ENCODE measurements at places on chromosomes 2 and 18.

DNA sequence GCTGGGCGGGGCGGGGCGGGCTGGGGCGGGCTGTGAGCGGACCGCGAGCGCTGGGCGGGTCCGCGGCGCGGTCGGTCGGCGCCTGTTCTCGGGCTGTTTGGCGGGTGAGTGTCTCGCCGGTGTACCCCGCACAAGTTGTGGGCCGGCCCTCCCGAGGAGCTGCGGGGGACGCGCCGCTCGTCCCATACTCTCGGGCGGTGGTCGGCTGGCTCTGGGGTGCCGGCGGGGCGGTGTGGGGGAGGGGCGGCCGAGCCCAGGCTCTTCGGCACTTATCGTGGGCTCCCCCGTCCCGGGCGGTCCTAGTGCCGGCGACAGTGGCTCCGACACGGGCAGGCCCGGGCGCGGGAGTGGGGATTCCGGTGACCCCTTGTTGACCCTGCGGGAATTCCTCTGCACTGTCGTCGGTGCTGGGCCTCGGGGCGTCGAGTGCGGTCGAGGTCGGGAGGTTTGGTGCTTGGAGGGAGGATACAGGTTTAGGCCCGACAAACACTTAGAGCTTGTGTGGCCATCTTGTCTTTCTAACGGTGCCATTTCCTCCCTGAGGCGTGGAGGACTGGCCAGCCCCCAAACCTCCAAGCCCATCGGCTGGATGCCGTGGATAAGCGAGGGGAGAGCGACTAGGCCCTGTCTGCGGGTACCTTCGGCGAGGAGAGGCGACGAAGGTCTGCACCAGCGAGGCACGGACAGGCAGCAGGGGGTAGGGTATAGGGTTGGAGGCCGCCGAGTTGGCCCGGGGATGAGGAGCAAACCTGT is at the start of gene SEPTIN2:
TSS of gene SEPTIN2 (plus strand) at position 47 of the 753 bp plus-strand sequence. CDS start 8,308 bp downstream, outside the sequence.
- peak; percentile 75 for DNase-seq

GRCh38 chr2:152413228-152414030 is 78.5 kb downstream of the FMNL2 start:
- no peak for DNase-seq

DNA sequence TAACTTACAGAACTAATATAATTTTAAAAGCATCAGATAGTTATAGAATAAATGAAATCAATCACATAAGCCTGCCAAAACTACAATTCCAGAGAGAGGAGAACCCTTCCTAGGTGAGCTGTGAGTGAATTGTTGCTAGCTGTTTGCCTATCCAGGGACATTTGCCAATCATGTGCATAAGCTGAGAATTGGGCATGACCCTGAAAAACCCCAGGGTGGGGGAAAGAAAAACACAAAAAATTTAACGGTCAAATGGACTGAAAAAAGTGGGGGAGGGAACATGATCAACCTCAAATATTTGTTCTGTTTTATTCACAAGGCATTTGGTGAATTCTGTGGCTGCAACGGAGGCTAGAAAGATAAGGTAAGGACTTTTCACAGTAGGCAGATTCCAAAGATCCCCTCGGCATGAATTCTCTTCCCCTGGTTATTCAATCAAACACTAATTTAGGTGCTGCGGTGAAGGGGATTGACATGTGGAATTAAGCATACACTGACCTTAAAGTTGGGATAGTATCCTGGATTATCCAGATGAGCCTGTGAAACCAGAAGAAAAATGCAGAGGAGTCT is 203.9 kb upstream of the RGPD4 start:
- DNase-seq, result no peak

GRCh38 chr18:35389095-35389618 is 12.0 kb upstream of the ZNF396 start:
- DNase-seq, result no peak

DNA sequence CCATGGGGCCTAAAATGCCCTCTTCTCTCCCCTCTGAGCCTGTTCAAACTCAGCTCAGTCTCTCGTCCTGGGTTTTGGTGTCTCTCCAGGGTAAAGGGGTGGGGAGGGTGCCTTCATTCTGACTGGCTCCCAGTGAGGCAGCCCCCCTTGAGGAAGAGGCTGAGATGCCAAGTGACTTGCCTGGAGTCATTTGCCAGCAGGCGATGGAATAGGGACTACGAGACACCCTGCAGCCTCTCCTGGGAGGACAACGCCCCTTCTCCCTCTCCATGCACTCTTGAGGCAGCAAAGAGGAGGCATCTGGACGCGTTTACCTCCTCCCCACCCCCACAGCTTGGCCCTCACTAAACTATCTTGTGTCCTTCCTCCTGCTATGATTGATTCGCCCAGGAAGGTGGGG is 760 bp upstream of the STON1 start:
- no peak for DNase-seq

DNA sequence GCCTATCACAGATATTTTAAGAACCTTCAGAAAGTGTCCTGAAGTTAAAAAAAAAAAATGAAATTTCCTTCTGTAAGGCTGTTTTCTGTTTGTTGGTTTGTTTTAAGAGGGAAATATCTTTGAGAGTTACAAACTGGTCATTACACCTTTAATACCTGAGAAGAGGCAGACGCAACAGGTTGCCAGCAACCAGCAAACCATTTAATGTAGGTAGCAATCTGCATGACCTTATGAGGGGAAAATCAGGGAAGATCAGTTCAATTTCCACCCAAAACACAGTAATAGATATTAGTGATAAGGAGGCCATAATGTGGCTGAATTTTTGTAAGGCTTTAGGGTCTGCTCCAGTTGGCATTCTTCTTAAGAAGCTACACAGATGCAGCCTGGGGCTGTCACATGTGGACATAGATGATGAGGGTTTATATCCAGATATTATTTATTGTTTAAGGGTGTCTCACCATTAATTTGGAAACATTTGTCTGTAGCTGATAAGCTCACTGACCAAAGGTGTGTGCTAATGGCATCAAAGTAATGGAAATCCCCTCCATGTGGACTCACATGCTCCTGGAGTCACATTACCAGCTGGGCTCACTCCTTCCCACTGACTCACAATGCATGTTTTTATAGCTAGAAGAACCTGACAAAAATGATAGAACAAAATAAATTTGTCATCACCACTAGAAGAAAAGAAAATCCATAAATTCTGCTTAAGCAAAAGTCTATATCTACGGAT is 83.5 kb upstream of the DTNA start:
- no peak for DNase-seq

- DNase-seq, result no peak
Measured at GRCh38 chr2:97906307-97906706, 89.4 kb downstream of the TMEM131 start.

GRCh38 chr2:18926631-18927524 is 337.5 kb upstream of the NT5C1B start:
- DNase-seq, result no peak

GRCh38 chr2:69572641-69573040 is 70.9 kb downstream of the AAK1 start:
- no peak for DNase-seq

- no peak for DNase-seq
Measured at GRCh38 chr2:3742743-3743508, 39.6 kb downstream of the DCDC2C start.

DNA sequence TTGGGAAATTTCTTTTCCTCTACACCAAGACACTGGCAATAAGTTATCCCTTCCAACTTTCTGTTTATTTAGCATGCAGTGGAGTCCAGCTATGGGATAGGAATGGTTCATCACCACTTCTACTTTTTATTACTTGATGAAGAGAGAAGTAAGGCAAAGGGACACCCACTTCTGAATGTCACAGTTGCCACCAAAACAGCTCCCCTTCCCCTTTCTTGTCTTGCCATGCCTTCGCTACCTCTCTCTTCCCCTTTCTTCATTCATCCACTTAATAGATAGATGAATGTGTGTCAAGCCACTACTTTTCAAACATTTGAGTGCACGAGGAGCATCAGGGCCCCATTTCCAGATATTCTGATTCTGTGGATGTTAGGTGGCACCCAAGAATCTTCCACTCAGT is 59.6 kb downstream of the KCTD18 start:
- DNase-seq, result no peak

DNA sequence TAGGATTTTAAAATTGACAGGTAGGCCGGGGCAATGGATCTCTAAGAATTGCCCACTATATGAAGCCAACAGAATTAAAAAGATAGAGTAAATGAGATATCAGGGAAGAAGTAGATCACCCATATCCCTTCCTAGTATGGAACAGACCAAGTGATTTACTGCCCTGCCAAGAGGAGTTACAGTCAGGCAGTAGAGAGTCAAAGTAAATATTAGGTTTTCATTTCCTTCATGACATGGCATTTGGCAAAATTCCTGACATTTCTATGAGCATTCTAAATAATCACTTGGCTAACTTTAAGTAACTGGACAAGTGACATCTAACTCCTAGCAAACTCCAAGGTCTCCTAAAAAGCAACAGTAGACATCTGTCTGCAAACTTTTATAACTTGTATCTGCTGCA is 33.5 kb downstream of the GALNT5 start:
- no peak for DNase-seq

GRCh38 chr18:44911773-44912172 is 231.1 kb downstream of the SETBP1 start:
- no peak for DNase-seq

- DNase-seq, result no peak
Measured at GRCh38 chr2:9714630-9715214, 83.9 kb upstream of the YWHAQ start.

- DNase-seq, result no peak
Measured at GRCh38 chr2:16478434-16479210, 187.0 kb downstream of the CYRIA start.

- no peak for DNase-seq
Measured at GRCh38 chr2:29225814-29226213, 110.6 kb downstream of the CLIP4 start.

GRCh38 chr2:134253804-134254203 is at the start of gene MGAT5:
TSS of gene MGAT5 (plus strand) at chr2:134254072. CDS start at chr2:134254404, 332 bp downstream.
- no peak for DNase-seq

Data from caudate nucleus (tissue), 63 donors.